ENCODE measurements at places on chromosomes 7 and 10.
A peak's percentile ranks its signal among the peaks of the same experiment; 100 is the strongest.

DNA sequence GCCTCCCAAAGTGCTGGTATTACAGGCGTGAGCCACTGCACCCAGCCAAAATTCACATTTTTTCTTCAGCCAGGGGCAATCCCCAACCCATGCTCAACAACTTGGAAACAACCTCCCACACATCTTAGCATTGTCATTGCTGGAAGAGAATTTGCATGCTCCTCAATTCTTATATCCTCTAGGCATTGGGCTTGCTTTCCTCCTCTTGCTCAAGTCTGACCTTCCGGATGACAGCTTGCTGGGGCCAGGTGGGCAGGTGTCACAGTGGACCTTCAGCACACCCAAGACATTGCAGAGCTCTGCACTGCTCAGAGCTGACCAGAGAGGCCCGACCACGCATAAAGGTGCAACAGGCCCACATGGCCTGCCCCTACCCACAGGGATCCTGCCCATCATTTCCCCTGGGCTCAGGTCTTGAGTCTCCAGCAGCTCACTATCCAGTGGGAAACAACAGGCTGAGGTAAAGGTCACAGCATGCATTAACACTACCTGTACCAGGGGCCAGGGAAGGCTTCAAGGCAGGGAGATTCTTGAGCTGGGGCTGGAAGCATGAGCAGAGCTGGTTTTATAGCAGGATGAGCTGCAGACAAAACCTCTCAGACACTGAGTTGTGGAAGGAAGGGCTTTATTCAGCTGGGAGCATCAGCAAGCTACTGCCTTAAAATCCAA lies 6.8 kb upstream of the GPR15LG start:
- DNase-seq: no peak

- no peak for DNase-seq
Observed at GRCh38 chr7:44678471-44679179, 70.0 kb upstream of the ZMIZ2 start.

DNA sequence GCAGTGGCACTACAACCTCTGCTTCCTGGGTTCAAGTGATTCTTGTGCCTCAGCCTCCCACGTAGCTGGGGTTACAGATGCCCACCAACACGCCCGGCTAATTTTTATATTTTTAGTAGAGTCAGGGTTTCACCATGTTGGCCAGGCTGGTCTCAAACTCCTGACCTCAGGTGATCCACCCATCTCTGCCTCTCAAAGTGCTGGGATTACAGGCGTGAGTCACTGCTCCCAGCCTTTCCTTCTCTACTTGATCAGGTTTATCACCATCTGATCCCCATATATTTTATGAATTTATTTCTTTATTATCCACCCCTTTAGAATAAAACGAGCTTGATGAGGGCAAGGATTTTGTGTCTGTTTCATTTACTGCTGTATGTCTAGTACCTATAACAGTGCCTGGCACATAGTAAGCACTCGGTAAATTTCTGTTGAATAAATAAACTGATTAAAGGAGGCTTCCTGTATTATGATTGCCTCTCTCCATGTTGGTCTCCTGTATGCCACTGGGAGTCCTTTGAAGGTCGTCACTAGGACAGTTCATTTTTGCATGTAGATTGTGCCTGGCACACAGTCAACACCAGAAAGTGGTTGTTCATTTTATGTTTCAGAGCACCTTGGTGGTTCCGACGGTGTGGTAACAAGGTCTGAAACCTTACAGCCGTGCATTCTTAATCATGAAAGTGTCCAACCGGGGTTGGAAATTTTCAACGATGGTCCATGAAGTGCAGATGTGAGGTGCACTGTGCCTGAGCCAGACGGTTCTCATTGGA lies 9.6 kb upstream of the EIF3A start:
- peak; percentile 58 for DNase-seq

GRCh38 chr10:116970050-116970449 lies 34.9 kb downstream of the SHTN1 start:
- DNase-seq: no peak

DNA sequence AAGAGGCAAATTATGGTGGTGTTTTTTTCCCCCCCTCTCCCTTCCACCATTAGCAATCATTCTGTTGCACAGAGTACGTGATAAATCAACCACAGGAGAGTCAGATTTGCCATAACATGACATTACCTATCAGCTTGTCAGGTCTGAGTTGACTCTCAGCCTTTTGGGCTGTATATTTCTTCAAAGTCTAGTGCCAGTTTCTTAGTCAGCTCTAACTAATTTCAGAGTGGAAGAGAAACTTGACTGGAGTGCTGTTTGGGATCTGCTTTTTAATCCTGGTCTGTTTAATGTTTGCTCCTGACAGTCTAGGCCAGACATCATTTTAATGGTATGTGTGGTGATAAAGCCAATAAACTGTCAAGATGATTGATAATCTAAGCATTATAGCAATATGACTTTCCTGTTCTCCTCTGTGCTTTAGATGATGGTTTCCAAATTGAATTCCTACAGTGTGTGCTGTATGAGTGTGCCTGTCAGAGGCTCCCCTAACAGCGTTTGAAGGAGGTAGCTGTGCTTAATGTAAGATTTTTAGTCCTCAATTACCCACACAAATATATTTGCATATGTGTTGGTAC lies 76.9 kb downstream of the LRMDA start:
- DNase-seq: no peak

GRCh38 chr7:44767912-44768627 lies 19.4 kb downstream of the ZMIZ2 start:
- no peak for DNase-seq

GRCh38 chr10:12634621-12634931 lies 285.2 kb downstream of the CAMK1D start:
- DNase-seq: no peak

DNA sequence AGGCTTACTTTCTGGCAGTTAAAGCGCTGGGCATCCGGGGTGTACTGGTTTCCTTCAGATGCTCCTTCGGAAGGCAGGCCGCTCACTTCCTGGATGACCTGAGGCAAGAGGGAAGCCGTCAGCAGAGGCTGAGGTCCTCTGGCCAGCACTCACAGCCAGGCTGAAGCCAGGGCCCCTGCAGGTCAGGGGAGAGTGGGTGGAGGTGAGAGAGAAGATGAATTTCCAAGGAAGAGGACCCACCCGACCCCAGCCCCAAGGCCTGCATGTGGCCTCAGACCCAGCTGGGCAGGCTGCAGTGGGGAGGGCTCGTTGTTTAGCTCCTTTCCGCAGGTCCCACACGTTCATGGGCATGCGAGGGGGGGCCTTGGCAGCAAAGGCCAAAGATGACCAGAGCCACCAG lies 71.3 kb downstream of the VWA2 start:
- DNase-seq: no peak

- no peak for DNase-seq
Observed at GRCh38 chr7:140342727-140343514, 55.4 kb downstream of the SLC37A3 start.

GRCh38 chr10:89076120-89076519 lies 85.5 kb downstream of the FAS start:
- no peak for DNase-seq

All from activated CD4-positive, alpha-beta T cell treated with anti-CD3 and anti-CD28 coated beads for 48 hours (primary cell).